ENCODE measurements at places on chromosomes 4 and X.

DNA sequence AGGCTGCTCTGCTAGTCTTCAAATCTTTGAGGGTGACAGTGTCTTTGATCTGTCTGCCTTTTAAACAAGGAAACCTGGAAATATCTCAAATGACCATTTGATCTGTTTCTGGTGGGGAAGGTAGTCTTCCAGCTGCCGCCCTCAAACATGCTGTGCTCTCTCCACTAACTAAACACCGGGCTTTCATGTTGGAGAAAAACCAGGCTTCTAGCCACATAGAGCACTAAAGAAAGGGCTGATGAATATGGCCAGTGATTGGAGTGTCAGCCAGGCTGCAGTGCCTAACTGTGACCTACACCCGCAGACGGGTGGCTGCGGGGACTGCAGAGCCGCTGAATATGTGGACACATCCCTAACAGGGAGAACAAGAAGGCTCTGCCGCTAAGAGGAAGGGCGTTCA is 85.9 kb downstream of the UNC5C start:
- DNase-seq = no peak

DNA sequence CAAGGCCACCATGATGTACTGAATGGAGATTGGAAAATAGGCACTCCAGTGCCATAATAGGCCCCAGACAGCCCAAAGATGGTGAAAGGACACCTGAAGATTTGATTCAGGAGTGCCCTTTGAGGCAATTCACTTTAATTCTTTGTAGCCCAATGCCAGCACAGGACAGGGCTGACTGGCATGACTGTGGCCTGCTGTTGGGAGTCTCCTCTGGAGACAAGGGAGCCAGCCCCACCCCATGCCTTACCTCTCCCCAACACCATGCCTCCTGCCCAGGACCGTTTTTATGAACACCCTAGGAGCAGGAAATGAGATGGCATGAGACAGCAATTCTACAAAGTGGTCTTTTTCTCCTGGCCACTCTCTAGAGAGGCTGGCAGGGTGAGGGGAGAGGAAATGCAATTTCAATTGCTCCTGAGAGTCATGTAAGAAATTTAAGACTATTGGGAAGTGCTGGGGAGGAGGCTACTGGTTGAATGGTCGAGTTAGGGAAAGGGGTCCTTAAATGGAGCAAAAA is 94.2 kb upstream of the MAMLD1 start:
- DNase-seq = peak; percentile 40

DNA sequence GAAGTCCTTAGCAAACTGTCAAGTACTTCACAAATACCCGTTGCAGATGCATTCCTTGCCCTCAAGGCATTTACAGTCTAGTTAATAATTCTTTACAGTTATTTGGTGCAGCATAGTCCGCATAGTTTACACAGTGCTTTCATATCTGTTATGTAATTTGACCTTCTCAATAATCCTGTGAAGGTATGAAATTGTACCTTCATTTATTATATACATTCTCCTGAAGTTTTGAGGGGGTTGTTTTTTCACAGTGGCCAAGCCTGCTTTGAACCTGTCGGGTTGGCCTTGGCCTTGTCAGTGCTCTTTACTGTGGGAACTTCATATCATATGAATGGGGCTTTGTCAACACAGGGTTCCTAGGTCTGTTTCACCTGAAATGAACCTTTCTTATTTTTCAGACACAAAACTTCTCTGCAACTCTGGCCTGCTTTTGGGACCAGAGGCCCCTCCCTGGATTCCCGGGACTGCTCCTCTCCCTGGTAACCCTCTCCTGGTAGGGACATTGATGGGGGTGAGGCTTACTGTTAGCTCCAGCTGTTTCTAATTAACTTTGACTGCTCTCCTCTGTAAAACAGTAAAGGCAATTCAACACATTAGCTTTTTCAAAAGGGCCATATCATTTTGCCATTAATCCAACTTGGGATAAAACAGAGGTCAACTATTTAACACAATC is 9.1 kb downstream of the IGFBP7 start:
- DNase-seq = no peak

DNA sequence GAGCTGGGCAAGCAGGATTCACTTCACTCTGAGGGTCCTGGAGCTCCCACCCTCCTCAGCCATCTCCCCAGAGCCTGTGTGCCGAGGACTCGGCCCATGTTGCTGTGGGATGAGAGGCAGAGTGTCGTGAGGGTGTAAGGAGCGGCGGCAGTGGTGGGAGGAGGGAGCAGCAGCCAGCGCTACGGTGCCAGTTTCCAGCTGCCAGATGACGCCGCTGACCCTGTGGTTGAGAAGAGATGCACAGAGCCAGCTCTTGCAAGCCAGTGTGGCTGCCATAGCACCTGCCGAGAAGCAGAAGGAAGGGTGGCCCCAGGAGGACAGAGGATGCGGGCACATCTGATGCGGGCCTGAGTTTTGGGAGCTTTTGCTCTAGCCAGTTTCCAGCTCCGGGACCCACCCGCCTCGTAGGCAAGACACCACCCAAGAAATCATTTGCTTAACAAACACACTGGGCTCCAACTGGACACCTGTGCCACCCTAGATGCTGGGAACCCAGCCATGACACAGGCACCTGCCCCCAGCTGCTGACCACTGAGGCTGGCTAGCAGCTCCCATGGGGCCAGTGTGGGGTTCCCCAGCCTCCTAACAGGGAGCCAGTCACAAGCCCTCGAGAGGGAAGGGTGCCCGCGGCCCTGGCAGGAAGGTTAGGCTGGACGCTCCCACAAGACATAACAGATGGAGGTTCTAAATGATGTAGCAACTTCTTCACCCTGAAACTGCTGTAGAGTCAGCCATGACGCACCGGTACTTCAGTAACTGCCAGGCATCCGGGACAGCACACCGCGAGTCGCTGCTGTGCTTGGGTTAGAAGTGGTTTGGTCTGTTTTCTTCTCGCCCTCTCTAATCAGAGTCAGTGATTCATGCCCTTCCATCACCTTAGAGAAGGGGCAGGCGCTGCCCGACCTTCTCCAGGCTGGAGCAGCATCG is 8.9 kb downstream of the MSANTD1 start:
- no peak for DNase-seq

- DNase-seq = no peak
Measured at GRCh38 chrX:64229154-64229553, 1.3 kb downstream of the ASB12 start.

GRCh38 chrX:85994228-85994627 is 53.1 kb downstream of the CHM start:
- no peak for DNase-seq

DNA sequence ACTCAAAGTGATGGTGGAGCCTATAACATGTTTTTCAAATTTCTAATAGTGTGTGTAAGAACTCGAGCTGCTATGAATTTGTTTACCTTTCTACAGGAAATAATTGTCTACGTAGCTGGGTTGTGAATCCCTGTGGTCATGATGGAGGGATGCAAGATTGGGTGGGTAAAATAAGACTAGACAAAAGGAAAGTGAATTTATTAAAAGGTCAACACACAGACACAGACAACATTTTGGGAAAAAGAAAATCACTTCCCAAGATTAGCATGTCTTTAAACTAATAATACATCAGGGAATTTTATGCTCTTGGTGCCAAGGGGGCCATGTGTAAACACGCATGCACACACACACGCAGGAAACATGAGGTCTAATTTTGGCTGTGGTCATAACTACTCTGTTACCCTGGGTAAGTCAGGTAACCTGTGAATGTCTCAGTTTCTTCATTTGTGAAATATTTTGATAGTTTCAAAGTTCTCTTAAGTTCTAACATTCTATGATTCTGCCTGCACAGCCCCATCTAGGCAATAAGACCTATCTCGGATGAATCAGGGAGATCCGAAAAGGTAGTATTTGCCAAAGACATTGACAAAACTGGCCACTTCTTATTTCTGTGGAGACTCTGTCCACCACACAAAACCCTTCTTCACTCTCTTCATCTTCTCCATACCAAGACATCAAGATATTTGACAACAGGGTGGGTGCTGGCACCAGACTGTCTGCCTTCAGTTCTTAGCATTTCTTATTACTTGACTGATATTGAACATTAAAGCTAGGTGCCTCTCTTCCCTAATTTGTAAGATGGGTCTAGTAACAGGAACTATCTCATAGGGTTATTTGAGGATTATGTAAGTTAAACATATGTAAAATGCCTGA is 1.6 kb upstream of the UNC5C start:
- no peak for DNase-seq

GRCh38 chr4:84243685-84244084 is 255.4 kb downstream of the NKX6-1 start:
- no peak for DNase-seq

DNA sequence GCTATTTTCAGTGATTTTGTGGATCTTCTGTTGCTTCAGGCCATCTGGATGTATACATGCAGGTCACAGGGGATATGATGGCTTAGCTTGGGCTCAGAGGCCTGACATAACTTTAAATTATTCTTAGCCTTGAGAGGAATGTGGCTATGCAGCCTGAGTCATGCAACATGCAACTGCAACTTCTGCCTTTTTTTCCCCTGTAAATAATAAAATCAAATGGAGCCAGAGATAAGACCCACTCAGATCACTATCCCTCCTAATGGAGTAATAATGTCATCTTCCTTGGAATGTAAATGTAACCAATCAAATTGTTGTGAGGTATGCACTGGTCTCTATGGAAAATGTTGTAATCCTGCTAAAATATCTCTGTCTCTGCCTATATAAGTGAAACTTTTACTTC is 54.9 kb downstream of the MAGEB17 start:
- DNase-seq = no peak

GRCh38 chr4:56318555-56318954 is 68.7 kb downstream of the AASDH start:
- DNase-seq = no peak

GRCh38 chr4:150236626-150237025 is 158.4 kb downstream of the DCLK2 start:
- DNase-seq = no peak

DNA sequence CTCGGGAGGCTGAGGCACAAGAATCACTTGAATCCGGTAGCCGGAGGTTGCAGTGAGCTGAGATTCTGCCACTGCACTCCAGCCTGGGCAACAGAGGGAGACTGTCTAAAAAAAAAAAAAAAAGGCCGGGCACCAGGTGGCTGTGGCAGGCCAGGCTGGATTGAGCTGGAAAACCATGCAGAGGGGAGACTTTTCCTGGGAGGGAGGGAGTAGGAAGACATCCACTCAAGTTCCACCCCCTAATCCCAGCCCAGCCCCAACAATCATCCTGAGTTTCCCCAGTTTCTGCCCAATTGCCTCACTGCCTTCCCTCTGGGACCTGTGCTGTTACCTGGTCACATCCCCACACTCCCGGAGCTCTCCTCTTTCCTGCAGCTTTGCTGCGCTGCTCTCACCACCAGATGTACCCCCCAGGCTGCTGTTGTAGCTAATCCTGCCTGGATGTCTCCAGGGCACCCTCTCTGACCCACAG is 9.0 kb upstream of the TSPYL2 start:
- no peak for DNase-seq

GRCh38 chr4:156729416-156729815 is 242.2 kb downstream of the PDGFC start:
- DNase-seq = no peak

GRCh38 chr4:124504431-124504830 is 208.1 kb downstream of the ANKRD50 start:
- DNase-seq = no peak

DNA sequence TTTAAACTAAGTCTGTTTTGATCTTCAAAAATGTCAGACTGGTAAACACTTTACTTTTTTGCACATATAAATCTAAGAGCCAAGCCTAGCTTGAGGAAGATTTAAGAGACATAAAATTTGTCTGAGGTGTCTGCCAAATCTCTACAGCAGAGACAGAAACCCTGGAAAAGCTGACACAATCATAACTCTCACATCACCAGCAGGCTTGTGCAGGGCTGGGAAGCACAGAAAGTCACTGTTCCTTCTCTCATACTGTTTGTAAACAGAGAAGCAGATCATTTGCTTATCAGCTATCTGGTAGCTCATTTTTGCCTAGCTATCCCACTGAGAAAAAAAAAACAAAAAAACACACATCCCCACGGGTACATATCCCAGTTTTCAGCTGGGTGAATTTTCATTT is 7.0 kb downstream of the ENOX2 start:
- DNase-seq = no peak

DNA sequence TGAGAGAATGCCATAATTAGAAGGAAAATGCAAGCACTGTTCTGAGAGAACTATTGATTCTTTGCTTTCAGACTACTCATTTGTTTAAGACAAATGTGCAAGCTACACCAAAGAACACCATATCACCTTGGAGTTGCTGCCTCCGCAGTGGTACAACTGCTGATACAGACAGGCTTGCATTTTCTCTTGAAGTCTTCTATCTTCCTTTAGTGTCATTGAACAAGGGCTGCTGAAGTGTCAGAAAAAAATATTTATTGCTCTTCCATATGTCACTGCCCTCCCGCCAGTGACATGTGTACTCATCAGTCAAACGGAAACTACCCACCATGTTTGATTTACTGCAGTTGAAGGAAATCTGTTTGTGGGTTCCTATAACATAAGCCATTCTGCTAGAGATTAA is 318.3 kb upstream of the MAGEB18 start:
- DNase-seq = no peak

GRCh38 chr4:78644744-78645330 is 93.3 kb downstream of the ANXA3 start:
- DNase-seq = no peak

DNA sequence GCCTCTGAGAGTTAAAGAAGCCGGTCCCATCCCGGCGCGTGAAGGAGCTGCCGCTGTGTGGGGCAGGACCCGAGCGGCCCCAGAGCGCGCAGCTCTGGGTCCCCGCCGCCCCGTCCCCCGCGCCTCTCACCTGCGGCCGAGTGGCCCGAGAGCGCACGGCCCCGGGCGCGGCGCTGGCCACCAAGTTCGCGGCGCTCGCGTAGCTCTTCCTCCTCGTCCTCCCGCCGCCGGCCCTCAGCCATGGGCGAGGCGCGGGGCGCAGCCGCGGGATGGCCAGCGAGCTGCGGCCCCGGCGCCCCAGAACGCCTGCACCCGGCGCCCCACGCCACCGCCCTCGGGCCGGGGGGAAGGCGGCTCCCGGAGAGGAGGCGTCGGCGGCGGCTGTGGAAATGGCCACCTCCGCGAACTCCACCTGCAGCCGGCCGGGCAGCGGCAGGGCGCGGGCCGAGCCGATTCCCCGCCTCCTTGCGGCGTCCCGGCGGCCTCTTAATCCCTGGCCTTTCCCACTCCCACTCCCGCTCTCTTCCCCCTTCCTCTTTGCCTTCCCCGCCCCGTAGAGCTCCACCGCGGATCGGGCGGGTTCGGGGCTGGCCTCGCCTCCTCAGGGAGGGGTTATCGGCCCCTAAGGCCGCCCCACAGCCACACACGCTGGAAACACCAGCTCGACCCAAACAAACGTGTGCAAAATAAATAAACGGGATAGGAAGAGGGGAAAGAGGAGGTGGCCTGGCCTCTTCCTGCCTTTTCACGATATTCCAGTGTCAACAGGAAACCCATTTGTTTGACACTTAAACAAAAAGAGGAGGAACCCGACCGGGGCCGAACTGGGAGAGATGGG is at the start of gene SH3D19:
SH3D19 (minus strand) TSS at position 495 of the 838 bp plus-strand sequence; CDS start at position 242, 253 bp downstream.
- DNase-seq = no peak
